ENCODE measurements at places on chromosomes 11 and 22. TPM values are rescaled to one million over a fixed set of nuclear protein-coding genes. Genes with fewer than 3 reads are reported as not detected.

GRIA4 gene
- not detected for total RNA-seq

ME3 gene
- 4.2 TPM for total RNA-seq

DMC1 gene
- total RNA-seq: not detected

GRCh38 chr11:97729546-97730272, 1291.0 kb upstream of the CNTN5 start:
- no peak for DNase-seq

GRCh38 chr22:29315286-29316140, at the start of gene RASL10A:
Gene RASL10A, minus strand, starts transcription at chr22:29315697. Its CDS starts 451 bp downstream, at chr22:29315246.
- DNase-seq: no peak

- no peak for DNase-seq
These were observed 906 bp downstream of the ARSA start for GRCh38 chr22:50626850-50627641.

DNA sequence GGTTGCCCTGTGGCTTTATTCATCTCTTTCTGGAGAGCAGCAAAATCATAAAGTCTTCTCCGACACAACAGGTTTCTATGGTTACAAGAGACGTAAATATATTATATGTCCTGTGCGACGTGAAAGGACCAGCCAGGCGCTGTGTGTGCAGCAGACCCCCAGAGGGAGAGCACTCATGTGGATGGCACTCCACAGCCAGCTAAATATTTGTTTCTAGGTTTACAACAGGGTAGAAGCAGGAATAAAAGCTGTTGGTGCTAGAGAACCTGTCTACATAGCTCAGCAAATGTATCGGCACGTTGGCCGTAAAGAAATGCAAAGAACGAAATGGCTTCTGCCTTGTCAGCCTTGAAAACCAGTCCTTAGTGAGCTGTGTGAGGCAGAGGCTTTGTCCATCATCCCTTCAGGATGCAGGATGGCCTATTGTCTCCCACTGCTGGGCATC, 133.8 kb upstream of the PITPNB start:
- DNase-seq: no peak

DNA sequence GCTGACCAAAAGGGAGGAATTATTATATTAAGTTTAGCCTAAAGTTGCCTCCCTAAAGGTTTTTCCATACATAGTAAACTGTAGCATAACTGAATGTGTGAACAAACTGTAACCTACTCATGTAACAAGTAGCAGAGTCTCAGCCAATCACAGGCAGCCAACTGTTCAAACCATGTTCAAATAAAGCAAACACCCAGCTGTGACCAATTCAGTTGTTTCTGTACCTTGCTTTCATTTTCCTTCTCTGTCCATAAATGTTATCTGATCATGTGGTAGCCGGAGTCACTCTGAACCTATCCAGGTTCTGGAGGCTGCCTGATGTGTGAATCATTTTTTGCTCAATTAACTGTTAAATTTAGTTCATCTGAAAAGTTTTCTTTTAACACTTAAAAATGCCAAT, 373.5 kb downstream of the GUCY1A2 start:
- DNase-seq: no peak

- DNase-seq: no peak
These were observed 46.4 kb upstream of the ALX4 start for GRCh38 chr11:44356351-44356750.

GRCh38 chr11:36574486-36574885, 6.7 kb downstream of the RAG1 start:
- DNase-seq: no peak

DNA sequence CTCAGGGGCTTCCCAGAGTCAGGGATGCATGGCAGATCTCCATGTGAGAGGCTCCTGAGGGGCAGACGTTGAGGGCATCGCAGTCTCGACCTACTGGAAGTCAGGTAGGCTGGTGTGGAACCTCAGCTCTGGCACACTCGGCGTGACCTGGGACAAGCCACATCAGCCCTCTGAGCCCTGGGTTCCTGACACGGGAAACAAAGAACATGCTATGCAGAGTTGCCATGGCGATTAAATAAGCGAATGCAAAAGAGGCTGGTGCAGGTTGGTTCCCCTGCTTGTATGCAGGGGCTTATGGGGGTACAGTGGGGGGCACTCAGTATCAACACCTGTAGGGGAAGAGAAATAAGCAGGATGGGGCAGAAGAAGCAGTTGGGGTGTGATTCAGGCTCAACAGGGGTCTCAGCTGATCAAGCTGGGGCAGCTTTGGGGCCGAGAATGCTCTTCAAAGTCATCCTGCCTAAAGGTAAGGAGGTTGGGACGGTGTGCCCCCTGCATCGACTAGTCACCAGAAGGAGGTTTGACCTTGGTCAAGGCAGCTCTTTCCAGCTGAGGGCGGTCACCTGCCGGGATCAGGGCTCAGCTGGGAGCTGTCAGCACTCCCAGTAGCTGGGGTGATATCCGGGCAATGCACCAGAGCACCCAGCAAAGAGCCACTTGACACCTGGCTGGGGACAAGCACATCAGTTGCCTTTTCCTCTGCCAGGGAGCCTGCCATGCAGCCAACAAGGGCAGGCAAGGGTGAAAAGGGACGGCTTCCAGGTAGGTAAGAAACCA, 442.7 kb downstream of the MIAT start:
- no peak for DNase-seq

- no peak for DNase-seq
These were observed 195.6 kb downstream of the GRIK4 start for GRCh38 chr11:120707098-120707497.

GRCh38 chr11:86676533-86677154, 4.2 kb upstream of the ME3 start:
- no peak for DNase-seq

- no peak for DNase-seq
These were observed 71.8 kb upstream of the ADORA2A start for GRCh38 chr22:24355574-24355973.

DNA sequence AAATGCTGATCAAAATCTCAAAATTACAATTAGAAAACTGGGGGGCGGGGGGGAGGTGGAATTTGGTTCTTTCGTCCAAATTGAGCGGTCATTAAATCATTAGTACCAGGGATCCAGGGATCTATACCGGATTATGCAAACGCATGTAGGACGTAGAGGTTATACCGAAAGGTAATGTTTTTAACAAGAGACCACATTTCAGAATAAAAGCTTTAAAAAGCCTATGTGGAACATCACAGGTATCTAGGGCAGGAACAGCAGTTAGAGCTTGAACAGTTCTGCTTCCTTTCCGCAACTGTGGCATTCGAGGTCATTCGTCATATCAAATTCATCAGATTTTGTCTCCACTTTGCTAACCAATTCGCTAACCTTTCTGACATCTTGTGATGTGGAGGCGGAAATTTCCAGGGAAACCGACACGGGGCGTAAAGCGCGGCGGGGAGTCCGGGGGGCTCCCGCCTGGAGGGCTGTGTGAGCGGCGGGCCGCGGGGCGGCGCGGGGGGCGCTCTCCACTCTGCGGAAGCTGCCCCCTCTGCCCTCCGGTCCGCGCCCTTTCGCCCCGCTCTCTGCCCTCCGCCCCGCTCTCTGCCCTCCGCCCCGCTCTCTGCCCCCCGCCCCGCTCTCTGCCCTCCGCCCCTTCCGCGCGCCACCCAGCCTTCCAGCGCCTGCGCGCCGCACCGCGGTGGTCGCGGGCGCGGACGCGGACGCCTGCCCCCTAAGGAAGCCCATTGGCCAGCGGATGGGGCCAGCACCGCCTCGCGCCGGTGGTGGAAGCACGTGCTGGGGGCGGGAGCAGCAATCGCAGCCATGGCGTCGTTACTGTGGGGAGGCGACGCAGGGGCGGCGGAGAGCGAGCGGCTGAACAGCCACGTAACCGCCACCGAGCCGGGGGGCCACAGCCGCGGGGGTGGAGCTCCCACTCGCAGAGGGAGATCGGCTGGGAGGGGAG, at the start of gene DDX25:
Gene DDX25, plus strand, starts transcription at position 798 of the 949 bp plus-strand sequence. Its CDS starts 10 bp downstream, at position 808.
- DNase-seq: no peak

Data from gastrocnemius medialis (tissue), 4 donors.